ENCODE measurements at places on chromosomes 12 and 14. TPM values are rescaled to one million over a fixed set of nuclear protein-coding genes. Genes with fewer than 3 reads are reported as not detected.

- DNase-seq: no peak
Measured at GRCh38 chr12:66637699-66638301, 41.1 kb downstream of the GRIP1 start.

OR4K13 gene
- total RNA-seq: not detected

DNA sequence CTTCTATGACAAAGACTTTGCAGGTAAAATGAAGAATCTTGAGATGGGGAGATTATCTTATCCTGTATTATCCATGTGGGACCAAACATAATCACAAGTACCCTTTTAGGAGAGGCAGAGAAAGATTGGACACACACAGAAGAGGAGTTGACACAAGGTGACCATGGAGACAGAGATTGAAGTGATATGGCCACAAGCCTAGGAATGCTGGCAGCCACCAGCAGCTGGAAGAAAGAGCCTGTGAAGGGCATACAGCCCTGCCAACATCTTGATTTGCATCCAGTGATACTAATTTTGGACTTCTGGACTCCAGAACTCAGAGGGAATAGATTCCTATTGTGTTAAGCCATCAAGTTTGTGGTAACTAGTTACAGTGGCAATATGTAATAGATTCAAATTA lies 78.1 kb downstream of the RPS29 start:
- no peak for DNase-seq

NOS1 gene
- total RNA-seq: not detected

DNA sequence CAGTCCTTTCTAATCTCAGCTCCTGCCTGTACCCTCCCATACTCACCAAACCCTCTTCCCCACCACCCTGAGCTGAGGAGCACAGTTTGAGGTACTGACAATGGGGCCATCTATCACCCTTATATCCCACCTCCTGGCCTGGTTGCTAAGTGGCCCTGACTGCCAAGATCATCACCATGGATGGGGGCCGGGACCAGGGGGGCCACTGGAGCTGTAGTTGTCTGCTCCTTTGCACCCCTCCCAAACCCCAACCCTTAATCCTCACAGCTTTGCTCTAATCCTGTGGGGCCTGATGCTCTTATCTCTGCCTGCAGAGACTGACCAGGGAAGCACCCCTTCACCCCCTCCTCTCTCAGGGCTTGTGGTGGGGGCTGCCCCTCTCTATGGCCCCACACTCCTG lies 395 bp upstream of the GNB3 start:
- no peak for DNase-seq

KRT71 gene
- not detected for total RNA-seq

BHLHE41 gene
- 1.1 TPM for total RNA-seq

GRCh38 chr12:113233967-113234366 lies 12.7 kb downstream of the TPCN1 start:
- DNase-seq: no peak

DNA sequence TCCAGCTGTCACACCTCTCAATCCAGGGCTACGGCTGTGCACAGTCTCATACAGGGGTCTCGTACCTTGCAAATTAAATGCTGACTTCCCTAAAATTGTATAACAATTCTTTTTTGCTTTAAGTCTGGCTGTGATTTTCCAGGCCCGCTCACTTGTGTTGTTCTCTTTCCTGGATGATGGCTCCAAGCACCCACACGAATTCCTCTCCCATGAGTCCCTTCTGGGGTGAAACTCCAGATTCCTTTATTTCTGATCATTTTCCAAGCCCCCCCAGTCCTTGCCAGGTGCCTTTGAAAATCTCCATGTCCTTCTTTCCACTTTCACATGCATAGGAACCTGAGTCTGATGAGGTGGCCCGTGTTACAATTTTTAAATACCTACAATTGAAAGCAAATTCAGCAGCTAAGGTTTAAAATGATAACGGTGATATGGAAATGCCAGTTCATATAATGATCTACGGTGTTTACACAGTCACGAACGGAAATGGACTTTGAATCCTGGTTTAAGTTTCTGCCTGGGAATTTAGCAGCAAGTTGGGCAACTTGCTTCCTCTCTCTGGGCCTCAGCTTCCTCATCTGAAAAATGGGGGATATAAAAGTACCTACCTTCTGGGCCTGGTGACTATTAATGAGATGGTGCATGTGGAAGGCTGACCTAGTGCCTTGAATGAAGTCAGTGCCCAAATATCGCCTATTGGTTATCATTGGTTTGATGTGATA lies 85.5 kb downstream of the STAB2 start:
- no peak for DNase-seq

GRCh38 chr14:37122919-37123639 lies 49.3 kb downstream of the SLC25A21 start:
- no peak for DNase-seq

DNA sequence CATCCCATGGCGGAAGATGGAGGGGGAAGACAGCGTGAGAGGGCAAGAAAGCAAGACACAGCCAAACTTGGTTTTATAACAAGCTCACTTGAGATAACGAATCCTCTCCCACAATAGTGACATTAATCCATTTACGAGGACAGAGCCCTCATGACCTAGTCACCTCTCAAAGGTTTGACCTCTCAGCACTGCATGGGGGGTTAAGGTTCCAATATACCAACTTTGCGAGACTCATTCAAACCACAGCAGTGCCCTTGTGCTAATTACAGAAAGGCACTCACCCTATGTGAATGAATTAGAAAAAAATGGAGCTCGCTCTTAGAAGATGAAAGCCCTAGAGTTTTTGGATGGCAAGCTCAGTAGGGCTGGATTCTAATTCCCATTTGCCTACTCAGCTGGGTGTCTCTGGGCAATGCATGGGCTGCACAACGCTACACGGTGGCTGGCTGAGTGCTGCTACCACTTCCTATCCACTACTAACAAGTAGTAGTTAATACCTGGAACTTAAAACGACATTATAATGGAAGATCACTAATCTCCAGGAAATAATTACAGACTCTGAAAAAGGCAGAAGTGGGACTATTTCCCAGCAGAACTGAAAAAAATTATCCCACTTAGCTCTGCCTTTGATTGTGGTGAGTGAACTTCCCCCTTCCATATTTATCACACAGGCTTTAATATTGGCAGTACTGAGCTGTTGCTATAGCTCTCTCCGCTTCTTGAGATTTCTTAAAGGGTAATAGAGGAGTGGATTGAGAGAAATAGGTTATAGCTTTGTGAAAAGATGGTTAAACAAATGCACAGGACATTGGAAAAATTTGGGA lies 27.5 kb downstream of the TESPA1 start:
- DNase-seq: no peak

- no peak for DNase-seq
Measured at GRCh38 chr14:106268013-106268727, 741.8 kb downstream of the TMEM121 start.

RNU4-1 gene
- 2,875 TPM for total RNA-seq

GRCh38 chr14:80003138-80003537 lies 208.2 kb downstream of the DIO2 start:
- no peak for DNase-seq

ALG10 gene
- 6.9 TPM for total RNA-seq

NID2 gene
- 58.5 TPM for total RNA-seq

C12orf50 gene
- total RNA-seq: not detected

GRCh38 chr12:110548678-110549077 lies 34.4 kb downstream of the PPTC7 start:
- DNase-seq: no peak

DNA sequence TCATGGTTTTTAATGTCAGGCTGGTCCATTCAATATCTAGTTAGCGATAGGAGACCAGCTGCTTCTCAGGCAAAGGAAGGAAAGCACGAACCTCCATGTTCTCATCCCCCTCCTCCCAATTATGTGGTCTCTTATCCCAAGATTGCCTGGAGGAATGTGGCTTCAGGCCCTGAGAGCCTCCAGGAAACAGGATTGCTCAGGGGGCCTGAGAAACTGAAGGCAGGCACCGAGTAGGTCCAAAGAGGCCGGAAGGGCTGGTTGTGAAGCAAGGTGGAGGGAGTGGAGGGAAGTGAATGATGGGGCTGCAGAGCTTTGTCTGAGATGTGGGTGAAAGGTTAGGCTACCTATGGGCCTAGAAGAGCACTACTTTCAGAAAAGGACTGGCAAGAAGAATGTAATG lies 188.2 kb upstream of the DDHD1 start:
- DNase-seq: no peak

DNA sequence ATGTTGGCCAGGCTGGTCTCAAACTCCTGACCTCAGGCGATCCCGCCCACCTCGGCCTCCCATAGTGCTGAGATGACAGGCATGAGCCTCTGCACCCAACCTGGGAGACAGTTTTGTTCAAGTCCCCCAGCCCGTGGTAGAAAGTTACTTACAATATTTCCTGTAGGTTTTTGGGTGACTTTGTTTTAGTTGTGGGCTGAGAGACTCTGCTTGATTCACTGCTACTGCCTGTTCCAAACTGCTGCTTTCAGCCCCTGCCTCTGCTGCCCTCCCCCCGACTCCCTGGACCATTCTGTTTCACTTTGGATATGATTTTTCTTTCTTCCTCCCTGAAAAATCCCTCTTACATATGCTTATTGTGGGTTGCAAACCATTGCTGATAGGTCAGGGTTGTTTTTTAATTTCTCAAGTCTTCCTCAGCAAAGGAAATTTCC lies 13.4 kb upstream of the PCNX1 start:
- no peak for DNase-seq

- DNase-seq: no peak
Measured at GRCh38 chr14:31085027-31085426, 58.8 kb upstream of the STRN3 start.

DNA sequence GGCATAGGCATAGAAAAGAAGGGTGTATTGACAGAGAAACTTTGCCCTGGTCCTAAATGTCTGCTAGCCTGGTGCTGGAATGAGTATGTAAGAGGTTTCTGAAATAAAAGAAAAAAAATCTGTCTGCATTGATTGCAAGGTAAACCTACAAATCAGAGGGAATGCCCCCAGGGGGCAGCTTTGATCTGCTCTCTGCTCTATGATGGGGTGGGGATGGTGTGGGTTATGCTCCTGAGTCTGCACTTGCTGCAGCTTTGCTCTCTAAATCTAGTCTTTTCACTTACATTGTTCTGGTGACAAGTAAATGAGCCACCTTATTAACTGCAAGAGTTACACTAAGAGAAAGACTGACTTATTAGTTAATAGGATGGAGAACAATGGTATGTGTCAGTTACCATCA lies 468.4 kb upstream of the STXBP6 start:
- no peak for DNase-seq

GRCh38 chr12:3603576-3603975 lies 112.6 kb downstream of the PRMT8 start:
- no peak for DNase-seq

GRCh38 chr12:130791629-130792028 lies 47.4 kb downstream of the STX2 start:
- DNase-seq: no peak

DNA sequence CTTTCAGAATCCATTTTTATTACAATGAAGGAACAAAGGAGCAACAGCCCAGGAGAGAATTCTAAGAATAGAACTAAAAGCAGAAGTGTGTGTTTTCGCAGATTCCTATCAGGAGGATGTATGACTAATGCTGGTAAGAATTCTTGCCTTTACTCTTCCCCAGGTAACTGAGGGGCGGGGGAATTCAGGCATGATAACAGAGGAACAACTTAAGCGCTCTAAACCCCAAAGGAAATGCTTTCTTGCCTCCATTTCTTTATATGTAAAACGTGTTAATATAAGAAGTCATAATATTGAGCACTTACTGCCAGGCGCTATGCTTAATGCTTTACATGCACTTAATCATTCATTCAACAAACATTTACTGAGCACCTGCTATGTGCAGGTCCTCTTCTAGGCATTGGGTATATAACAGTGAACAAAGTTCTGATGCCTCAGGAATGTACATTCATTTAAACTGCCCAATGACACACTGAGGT lies 4.5 kb downstream of the HCAR1 start:
- no peak for DNase-seq

CCND2 gene
- total RNA-seq: 12.6 TPM

CNTN1 gene
- 1.6 TPM for total RNA-seq

WNT1 gene
- not detected for total RNA-seq

DNAJC22 gene
- 0.55 TPM for total RNA-seq

DNA sequence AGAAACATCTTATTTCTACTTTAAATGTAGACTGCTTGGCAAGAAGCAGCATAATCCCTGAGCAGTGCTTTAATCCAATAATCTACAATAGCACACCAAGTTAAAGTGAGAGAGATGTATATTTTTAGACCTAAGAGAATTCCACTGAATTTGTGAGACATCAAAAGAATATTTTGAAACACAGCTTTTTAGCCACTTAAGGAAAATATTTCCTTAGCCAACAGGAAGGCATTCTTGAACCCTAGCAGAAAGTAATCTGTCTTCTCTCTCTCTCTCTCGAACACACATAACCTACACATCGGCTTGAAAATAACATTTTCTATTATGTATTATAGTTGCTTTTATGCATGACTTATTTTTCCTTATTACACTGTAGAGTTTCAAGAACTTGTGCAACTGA lies 34.0 kb downstream of the KITLG start:
- no peak for DNase-seq

- no peak for DNase-seq
Measured at GRCh38 chr14:45743884-45744283, 490.9 kb upstream of the MIS18BP1 start.

DNA sequence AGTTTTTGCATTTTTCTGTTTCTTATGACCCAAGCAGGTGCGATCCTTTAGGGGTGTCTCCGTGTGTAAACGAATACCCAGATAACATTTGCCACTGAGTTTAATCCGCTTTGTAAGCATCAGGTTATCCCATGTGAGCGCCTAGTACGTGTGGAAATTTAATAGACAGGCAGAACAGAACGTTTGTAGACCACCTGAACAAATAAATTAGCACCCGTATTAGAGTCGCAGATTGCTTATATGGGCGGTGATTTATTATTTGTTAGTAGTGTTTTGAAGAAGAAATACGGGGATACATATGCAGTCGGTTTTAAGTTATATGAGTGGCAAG lies 325 bp downstream of the C12orf60 start:
- no peak for DNase-seq

CLEC2A gene
- total RNA-seq: not detected

DNA sequence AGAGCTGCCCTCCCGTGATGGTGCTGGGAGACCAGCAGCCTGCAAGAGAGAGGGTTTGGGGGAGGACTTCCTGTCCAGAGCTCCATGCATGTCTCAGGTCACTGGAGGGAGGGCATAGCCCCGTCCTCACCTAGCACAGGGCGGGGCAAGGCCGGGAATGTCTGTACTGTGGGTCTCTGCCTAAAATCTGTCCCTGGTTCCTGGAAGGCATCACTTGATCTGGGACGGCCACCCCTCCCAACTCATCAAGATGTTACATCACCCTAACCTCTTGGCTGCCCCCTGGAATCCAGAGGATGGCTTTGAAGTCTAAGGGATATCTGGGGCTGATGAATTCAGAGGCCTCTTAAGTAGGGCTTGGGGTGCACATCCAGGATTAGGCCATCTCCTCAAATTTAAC lies 37.0 kb upstream of the MEG3 start:
- DNase-seq: no peak

FOXN4 gene
- not detected for total RNA-seq

DNA sequence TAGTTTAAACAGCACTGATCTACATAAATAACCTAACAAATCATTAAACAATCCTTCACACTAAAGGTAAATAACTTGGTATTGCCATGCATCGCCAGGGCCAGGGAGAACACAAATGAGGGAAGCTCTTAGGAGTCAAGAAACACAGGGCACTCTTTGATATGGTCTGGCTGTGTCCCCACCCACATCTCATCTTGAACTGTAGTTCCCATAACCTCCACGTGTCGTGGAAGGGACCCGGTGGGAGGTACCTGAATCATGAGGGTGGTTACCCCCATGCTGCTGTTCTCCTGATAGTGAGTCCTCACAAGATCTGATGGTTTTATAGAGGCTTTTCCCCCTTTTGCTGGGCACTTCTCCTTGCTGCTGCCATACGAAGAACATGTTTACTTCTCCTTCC lies 17.3 kb downstream of the TMEM132D start:
- peak; percentile 65 for DNase-seq

All from osteocyte (in vitro differentiated cells).